Peyer's patch (tissue), 4 donors: ENCODE measurements at places on chromosomes 3 and 15.

GRCh38 chr3:177642042-177642803 is 444.9 kb upstream of the TBL1XR1 start:
- DNase-seq: no peak
- no peaks in the 10 kb centered on the region for H3K4me1 ChIP-seq
- no peak overlapping the region for H3K4me3 ChIP-seq
- no peaks in the 10 kb centered on the region for H3K36me3 ChIP-seq

- H3K27me3 ChIP-seq: no peaks in the 10 kb centered on the region
- H3K27ac ChIP-seq: no peak overlapping the region
- no peak overlapping the region for H3K4me3 ChIP-seq
These were observed 153.1 kb upstream of the GAP43 start for GRCh38 chr3:115470254-115470653.

DNA sequence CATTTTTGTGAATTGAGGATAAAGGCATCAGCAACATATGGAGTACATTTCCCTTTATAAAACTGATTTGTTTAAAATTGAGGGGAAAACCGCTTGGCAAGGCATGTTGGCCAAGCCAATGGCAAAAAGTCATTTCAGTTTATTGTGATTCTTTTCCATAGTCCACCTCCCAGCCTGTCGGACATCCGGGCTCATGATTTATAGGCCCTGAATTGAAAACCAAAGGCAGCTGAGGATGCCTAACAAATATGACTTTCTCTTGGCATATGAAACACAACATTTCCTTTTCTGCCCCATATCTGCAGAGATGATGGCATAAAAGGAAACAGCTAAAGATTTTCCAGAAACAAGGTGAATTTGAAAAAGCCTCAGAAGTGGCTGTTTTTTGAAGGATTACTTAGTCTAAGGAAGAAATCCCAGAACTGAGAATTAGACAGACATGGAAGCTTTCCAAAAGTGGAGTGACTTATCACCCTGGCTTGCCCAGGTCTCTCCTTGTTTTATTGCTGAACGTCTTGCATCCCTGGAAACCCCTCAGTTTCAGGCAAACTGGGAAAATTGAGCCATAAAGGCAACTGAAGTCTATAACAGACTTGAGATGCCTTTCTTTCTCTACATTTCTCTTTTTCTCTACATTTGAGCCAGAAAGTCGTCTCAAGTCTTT is 74.0 kb downstream of the COL8A1 start:
- no peak overlapping the region for H3K27ac ChIP-seq
- H3K36me3 ChIP-seq: no peaks in the 10 kb centered on the region
- no peak for DNase-seq
- no peaks in the 10 kb centered on the region for H3K27me3 ChIP-seq
- H3K4me1 ChIP-seq: no peaks in the 10 kb centered on the region

DNA sequence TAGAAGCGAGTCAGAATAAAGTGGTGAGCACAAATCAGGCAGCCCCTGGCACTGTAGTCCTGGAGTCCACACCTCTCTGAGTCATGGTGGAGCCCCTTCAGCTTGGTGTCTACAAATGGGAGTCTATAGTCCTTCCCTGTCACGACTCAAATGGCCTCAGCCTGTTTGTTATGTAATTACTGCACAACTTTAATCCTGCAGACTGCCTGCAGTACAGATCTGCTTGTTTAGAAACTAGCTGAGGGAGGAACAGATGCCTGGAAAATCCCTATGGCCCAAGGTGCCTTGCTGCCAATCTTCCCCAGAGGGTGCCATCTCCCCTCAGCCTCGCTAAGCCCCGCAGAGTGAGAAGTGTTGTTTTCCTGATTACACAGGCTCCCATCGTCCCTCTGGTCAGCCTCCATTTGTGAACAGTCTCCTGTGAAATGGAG is 3.9 kb upstream of the CXCR6 start:
- no peak for DNase-seq
- H3K4me1 ChIP-seq: no peaks in the 10 kb centered on the region
- no peaks in the 10 kb centered on the region for H3K27me3 ChIP-seq
- H3K27ac ChIP-seq: no peak overlapping the region
- no peak overlapping the region for H3K4me3 ChIP-seq

DNA sequence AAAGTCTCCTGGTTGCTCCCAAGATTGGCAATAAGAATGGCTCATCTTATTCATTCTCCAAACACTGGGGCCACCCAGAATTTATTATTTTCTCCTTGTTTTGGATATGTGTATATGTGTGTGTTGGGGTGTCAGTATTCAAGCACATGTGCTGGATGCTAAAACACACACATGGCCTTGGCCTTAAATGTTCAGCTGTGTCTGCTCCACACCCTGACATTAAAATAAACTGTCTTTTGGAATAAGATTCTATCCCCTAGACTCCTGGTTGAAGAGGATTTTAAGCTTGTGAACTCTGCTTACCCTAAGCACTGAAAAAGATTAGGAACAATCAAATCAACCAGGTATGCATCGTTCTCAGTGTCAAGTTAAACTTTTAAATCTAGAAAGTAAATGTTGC is 382.9 kb upstream of the MCTP2 start:
- no peaks in the 10 kb centered on the region for H3K4me1 ChIP-seq
- H3K27ac ChIP-seq: no peak overlapping the region
- no peak for DNase-seq
- no peak overlapping the region for H3K4me3 ChIP-seq
- H3K27me3 ChIP-seq: no peaks in the 10 kb centered on the region

- H3K27me3 ChIP-seq: no peaks in the 10 kb centered on the region
- peaks cover 11% of the 10 kb centered on the region for H3K4me1 ChIP-seq
- H3K27ac ChIP-seq: no peak overlapping the region
- H3K4me3 ChIP-seq: no peak overlapping the region
- no peak for DNase-seq
These were observed 6.2 kb upstream of the TIPARP start for GRCh38 chr3:156668073-156668763.

DNA sequence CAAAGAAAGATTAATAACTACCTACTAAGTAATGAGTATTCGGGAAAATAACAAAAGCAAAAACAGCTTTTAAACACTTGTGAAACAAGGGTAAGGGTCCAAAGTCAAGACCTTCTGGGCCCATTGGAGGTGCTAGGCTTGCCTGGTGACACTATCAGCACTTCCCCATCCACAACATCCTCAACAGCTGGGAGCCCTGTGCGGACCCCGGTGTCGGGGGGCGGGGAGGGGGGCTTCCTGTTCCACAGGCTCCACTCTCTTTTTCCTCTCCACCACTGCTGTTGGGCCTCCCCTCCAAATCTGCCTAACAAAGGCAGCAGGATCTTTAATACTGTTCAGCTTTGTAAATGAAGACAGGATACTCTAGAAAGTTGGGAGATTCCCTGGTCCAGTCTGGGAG is 21.6 kb downstream of the NGRN start:
- H3K27ac ChIP-seq: no peak overlapping the region
- H3K4me1 ChIP-seq: no peaks in the 10 kb centered on the region
- H3K36me3 ChIP-seq: no peaks in the 10 kb centered on the region
- no peak for DNase-seq
- no peak overlapping the region for H3K4me3 ChIP-seq
- no peaks in the 10 kb centered on the region for H3K27me3 ChIP-seq

GRCh38 chr3:25021816-25022215 is 406.2 kb upstream of the RARB start:
- no peaks in the 10 kb centered on the region for H3K27me3 ChIP-seq
- H3K27ac ChIP-seq: no peak overlapping the region
- no peaks in the 10 kb centered on the region for H3K36me3 ChIP-seq
- H3K4me1 ChIP-seq: no peaks in the 10 kb centered on the region
- H3K4me3 ChIP-seq: no peak overlapping the region

DNA sequence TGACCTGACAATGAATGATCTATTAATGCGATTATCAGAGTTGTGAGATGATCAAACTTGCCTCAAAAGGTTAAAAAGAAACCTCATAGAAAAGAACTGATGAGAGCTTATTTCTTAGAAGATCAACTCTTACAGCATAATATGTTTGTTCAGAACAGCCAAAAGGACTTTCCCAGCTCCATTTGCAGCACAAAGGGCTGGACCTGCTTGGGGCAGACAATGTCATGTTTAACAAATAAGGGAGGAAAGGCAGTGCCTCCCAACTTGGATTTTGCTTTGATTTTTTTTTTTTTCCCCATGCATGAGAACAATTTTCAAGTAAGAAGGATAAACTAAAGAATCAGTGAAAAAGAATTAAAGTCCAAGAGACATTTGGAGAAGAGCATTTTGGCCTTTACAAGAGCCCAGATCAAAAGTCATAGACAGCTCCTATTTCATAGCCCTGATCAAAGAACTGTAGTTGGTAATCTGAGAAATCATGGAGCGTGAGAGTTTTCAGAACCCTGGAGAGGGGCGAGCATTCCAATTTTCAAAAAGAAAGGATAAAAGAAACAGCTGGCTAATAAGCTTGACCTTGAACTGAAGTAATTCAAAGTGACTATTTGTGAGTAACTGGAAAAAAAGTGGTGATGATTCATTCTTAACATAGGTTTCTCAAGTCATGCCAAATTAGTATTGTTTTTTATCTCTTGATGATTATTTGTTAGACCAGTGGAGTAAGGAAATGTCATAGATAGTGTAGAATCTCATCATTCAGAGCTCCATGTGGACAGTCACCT is 136.0 kb upstream of the CFAP20DC start:
- H3K27ac ChIP-seq: no peak overlapping the region
- no peaks in the 10 kb centered on the region for H3K4me1 ChIP-seq
- DNase-seq: no peak
- no peak overlapping the region for H3K4me3 ChIP-seq

GRCh38 chr3:38114875-38115644 is 21.9 kb downstream of the ACAA1 start:
- no peaks in the 10 kb centered on the region for H3K36me3 ChIP-seq
- peak; percentile 33 for DNase-seq
- no peaks in the 10 kb centered on the region for H3K4me1 ChIP-seq
- no peak overlapping the region for H3K27ac ChIP-seq
- no peak overlapping the region for H3K4me3 ChIP-seq

DNA sequence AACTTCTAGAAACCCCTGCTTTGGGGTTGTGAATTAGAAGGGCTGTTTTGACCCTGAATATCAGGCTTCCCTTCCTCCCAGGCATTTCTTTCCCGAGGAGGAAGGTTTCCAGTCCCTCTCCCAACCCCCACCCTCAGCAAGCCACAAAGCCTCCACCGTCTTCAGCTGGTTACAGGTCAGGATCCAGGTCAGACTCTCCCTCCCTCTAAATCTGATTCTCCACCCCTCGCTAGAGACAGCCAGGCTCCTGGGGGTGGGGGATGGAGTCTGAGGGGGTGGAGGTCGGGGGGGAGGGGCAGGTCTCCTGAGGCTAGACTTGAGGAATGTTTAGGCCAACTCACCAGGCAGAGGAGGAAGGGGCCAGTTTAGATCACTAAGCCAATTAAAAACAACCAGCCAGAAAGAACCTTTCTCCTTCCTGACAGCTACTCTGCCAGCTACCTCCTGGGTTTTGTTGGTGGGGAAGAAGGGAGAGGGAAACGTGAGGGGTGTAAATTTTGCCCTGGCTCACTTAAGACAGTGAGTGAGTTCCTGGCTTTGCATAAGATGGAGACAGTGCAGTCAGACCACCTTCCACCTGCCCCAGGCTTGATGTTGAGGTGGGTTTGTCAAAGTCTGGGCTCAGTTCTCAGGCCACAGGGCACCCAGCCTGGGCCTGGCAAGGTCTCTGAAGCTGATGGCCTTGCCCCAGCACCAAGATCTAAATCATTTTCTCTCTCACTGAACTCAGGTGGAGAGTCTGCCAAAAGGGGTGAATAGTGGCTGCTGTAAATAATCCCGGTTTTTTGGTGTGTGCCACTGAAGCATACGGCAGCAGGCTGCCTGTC is 19.5 kb downstream of the BMF start:
- no peaks in the 10 kb centered on the region for H3K27me3 ChIP-seq
- no peak for DNase-seq
- H3K4me1 ChIP-seq: peaks cover 25% of the 10 kb centered on the region
- no peaks in the 10 kb centered on the region for H3K36me3 ChIP-seq

- H3K4me3 ChIP-seq: no peak overlapping the region
- H3K36me3 ChIP-seq: no peaks in the 10 kb centered on the region
- DNase-seq: no peak
- H3K4me1 ChIP-seq: peaks cover 18% of the 10 kb centered on the region
- no peak overlapping the region for H3K27ac ChIP-seq
- H3K27me3 ChIP-seq: no peaks in the 10 kb centered on the region
These were observed 61.9 kb downstream of the ZNF609 start for GRCh38 chr15:64522226-64522823.

DNA sequence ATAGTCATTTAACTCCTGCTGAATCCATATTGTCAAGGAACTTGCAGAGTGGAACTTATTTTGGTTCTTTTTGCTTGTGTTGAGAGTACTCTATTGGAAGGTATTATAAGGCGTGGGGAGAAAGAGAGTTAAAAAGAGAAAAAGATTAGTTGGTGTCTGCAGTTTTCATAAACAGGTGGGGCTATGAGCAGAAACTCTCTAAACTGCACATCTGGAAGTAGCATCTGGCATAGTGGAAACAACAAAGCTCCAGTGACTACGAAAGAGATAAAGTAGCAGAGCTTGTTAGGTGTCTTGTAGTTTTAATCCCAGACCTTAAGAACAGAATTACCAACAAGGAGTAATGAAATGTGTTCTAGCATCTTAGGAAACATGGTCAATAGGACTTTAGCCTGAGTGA is 148.8 kb upstream of the SGO1 start:
- H3K36me3 ChIP-seq: no peaks in the 10 kb centered on the region
- no peaks in the 10 kb centered on the region for H3K27me3 ChIP-seq
- DNase-seq: no peak
- no peaks in the 10 kb centered on the region for H3K4me1 ChIP-seq
- H3K27ac ChIP-seq: no peak overlapping the region
- no peak overlapping the region for H3K4me3 ChIP-seq

DNA sequence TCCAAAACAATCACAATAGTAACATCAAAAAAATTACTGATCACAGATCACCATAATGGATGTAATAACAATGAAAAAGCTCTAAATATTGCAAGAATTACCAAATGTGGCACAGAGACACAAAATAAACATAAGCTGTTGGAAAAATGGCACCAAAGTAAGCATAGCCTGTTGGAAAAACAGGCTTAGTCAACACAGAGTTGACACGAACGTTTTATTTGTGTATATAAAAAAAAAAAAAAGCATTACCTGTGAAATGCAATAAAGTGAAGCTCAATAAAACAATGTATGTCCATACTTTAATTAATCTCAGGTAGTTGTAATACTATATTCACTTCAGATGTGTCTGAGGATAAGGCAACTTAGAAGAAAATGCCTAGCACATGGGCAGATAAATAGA is 77.1 kb downstream of the NR1I2 start:
- peaks cover 39% of the 10 kb centered on the region for H3K36me3 ChIP-seq
- DNase-seq: no peak
- no peak overlapping the region for H3K4me3 ChIP-seq
- no peak overlapping the region for H3K27ac ChIP-seq
- no peaks in the 10 kb centered on the region for H3K27me3 ChIP-seq
